ENCODE measurements at places on chromosomes 11 and 22.
A peak's percentile ranks its signal among the peaks of the same experiment; 100 is the strongest.

GRCh38 chr22:48785792-48786678 lies 1041.6 kb downstream of the BRD1 start:
- DNase-seq = no peak

DNA sequence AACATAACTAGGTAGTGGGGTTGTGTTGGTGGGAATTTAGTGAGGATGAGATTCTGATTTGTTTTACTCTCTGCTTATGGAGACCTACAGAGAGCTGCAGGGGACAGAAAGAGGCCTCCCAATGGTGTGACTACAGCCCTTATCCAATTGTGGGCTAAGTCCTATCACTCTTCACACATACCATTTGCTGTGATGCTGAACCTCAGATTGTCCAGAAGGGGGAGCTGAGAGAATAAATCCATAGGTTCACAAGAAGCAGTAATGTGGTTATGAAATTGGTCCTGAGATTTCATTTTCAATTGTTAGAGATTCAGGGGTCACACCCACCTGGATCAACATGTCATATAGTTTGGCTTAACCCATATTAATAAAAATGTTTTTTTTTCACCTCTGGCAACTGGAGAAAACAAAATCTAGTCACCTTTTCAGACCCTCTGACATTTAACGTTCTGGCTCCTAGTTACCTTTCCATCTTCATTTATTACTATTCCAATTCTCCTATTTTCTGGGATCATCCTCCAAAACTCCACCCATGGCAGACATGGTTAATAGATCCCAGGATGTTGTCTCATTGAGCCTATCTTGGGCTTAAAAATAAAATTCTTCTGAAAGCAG lies 53.3 kb upstream of the PTPN5 start:
- no peak for DNase-seq

DNA sequence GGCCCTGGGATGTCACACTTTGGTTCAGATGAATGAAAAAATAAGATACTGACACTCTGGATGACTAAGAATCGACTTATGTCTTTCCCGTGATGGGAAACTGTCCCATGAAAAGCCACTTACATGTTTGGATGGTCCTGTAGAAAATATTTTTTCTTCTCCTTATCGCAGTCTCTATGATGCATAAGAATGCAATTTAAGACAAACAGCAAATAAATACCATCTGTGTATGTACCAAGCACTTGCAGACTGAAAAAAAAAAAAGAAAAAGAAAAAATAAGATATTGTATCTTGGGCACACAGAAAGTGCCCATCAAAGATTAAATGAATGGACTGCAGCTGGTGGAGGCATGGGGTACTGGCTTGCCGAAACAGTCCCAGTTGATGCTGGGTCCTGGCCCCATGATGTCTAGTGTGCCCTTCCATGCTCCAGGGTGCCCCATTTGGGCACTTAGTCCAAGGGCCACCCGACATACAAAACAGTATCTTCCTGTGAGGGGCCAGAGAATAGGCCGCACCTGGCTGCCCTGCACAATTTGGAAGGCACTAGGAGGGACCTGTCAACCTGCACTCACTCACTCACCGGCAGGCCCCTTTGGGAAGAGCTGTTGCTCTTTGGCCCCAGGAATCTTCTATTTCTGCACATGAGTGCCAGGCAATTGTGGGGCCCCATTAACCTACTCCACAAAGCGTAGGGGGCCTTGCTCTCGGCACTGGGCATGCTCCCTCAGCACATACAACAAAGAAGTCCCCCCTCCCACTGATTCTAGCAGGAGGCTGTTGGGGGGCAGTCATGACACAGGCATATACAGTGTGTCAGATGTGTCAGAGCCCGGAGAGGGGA lies 2.5 kb upstream of the ZBED4 start:
- no peak for DNase-seq

DNA sequence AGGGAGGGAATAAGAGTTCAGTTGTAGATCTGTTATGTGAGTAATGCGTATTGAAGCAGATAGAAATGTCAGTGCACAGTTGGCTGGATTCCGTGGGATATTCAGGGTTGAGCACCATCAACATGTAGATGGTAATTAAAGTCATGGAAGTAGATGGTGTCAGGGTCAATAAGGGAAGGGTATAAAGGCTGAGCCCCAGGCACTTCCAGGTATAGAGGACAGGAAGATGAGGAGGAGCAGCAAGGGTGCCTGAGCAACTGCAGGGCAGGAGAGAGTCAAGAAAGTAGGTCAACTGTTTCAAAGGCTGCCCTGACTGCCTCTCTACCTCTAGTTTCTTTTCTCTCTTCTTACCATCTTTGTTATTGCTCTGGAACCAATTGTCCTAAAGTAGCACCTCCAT lies 85.9 kb downstream of the MICAL2 start:
- DNase-seq = no peak

GRCh38 chr11:47917599-47918369 lies 62.6 kb upstream of the PTPRJ start:
- DNase-seq = peak; percentile 86

GRCh38 chr11:86047275-86047991 lies 21.5 kb downstream of the PICALM start:
- DNase-seq = no peak
